ENCODE measurements at places on chromosomes 7 and 10. TPM values are rescaled to one million over a fixed set of nuclear protein-coding genes. Genes with fewer than 3 reads are reported as not detected.

The CASP2 gene
- 18.4 TPM for total RNA-seq

The POLR3A gene
- 17.5 TPM for total RNA-seq

The SFTPA1 gene
- not detected for total RNA-seq

DNA sequence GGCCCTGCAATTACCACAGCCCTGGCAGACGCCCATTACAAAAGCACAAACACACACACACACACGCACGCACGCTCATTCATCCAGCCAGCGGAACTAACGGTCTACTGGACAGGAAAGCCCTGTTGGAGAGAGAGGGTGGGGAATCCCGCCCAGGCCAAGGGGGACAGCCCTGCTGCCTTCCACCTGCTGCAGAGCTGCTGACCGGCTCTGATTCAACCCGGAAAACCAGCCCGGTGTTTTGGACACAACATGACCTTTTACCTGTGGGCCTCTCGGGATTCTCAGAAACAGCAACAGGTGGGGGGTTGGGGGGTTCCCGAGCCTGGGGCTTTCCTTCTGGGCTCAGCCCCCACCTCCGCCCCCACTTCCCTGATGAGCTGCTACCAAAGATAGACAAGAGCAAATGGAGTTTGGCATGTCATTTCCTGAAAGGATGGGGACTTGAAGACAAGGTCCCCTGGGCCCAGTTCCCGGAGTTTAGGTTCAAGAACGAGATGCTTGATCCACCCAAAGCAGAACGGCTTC lies 18.5 kb upstream of the SERPINE1 start:
- DNase-seq = peak; percentile 42

Measured in fibroblast of the aortic adventitia (primary cell).